DMS79 (cell line): ENCODE measurements at places on chromosomes 12 and 14.
A peak's percentile ranks its signal among the peaks of the same experiment; 100 is the strongest.

- no peak for DNase-seq
Measured at GRCh38 chr14:101363880-101364391, 197.4 kb upstream of the DIO3 start.

GRCh38 chr14:66038212-66038611 is 448.0 kb upstream of the CCDC196 start:
- DNase-seq = no peak

DNA sequence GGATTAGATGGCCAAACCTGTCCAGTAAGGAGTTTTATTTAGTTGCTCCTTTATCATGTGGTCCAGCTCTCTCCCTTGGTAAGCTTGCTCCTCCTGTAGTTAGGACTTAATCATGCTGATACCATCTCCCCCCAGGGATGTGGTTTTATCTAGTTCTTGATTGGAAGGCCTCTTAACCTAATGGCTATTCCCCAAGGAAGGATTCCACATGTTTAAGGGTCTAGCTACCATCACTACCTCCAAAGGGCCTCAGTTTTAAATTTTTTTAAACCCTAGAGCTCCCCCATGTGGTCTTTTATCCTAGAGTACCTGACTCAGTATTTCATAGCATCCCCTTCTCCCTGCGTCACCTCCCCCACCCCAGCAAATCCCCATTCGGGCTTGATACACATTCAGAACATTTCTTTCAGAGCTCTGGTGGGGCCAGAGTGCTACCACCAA is 22.5 kb downstream of the MAP3K12 start:
- DNase-seq = no peak

- DNase-seq = no peak
Measured at GRCh38 chr14:59275668-59276067, 87.2 kb downstream of the DAAM1 start.

- no peak for DNase-seq
Measured at GRCh38 chr14:76465664-76466063, 89.7 kb downstream of the ESRRB start.

- DNase-seq = no peak
Measured at GRCh38 chr14:31926652-31927347, 150.3 kb upstream of the ARHGAP5 start.

- DNase-seq = no peak
Measured at GRCh38 chr12:129619271-129619670, 284.6 kb downstream of the TMEM132D start.

- no peak for DNase-seq
Measured at GRCh38 chr12:66537876-66538275, 141.0 kb downstream of the GRIP1 start.

- no peak for DNase-seq
Measured at GRCh38 chr14:70993931-70994330, 86.7 kb downstream of the PCNX1 start.

DNA sequence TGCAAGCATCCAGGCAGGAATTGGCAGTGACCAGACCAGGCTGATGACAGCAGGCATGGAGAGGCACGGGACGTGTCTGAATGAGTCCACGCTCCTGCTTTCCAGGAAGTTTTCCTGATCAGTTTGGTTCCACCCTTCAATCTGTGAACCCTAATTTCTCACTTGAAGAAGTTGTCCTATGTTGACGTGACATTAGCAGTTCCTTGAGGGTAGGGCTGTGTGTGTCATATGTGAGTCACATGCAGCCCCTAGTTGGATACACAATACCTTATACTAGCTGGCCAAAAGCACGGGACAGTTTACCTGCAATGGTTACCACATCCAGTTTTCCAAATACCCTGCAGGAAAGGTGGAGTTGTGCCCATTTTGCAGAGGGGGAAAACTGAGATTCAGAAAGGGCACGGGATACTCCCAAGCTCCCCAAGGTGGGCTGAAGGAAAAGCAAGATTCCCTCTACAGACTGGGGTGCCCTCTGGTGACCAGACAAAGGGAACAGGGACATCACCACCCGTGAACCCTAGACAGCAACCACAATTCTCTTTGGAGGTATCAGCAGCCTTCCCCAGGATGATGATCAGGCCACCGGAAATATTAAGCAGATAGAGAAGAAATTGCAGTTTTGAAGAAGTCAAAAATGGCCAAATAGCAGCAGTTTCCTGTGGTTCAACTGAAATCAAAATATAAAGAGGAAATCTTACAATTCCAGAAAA is 194.5 kb downstream of the PHETA1 start:
- DNase-seq = no peak

- DNase-seq = no peak
Measured at GRCh38 chr12:13962699-13963098, 18.7 kb downstream of the GRIN2B start.

DNA sequence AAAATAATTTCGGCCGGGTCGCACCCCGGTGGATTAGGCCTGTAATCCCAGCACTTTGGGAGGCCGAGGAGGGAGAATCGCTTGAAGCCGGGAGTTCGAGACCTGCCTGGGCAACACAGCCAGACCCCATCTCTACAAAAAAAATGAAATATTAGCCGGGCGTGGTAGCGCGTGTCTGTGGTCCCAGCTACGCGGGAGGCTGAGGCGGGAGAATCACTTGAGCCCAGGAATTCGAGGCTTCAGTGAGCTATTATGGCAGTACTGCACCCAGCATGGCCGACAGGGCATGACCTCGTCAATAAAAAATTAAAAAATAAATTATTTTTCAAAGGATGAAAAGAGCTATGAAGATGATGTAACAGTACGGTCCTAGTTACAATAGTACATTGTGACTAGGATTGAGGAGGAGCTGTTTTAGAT is 523 bp downstream of the GTF2H3 start:
- DNase-seq = no peak

GRCh38 chr12:19988001-19988400 is 380.3 kb upstream of the PDE3A start:
- no peak for DNase-seq

- DNase-seq = no peak
Measured at GRCh38 chr12:132747896-132748295, 13.7 kb downstream of the ANKLE2 start.

GRCh38 chr12:122144885-122145284 is 29.1 kb downstream of the IL31 start:
- no peak for DNase-seq

- no peak for DNase-seq
Measured at GRCh38 chr14:45673420-45673819, 420.4 kb upstream of the MIS18BP1 start.

- DNase-seq = no peak
Measured at GRCh38 chr12:126960709-126961108, 1306.3 kb upstream of the TMEM132C start.

- no peak for DNase-seq
Measured at GRCh38 chr14:73663548-73664212, 18.9 kb downstream of the DNAL1 start.

- DNase-seq = peak; percentile 10
Measured at GRCh38 chr14:76352639-76353281, 23.2 kb upstream of the ESRRB start.

DNA sequence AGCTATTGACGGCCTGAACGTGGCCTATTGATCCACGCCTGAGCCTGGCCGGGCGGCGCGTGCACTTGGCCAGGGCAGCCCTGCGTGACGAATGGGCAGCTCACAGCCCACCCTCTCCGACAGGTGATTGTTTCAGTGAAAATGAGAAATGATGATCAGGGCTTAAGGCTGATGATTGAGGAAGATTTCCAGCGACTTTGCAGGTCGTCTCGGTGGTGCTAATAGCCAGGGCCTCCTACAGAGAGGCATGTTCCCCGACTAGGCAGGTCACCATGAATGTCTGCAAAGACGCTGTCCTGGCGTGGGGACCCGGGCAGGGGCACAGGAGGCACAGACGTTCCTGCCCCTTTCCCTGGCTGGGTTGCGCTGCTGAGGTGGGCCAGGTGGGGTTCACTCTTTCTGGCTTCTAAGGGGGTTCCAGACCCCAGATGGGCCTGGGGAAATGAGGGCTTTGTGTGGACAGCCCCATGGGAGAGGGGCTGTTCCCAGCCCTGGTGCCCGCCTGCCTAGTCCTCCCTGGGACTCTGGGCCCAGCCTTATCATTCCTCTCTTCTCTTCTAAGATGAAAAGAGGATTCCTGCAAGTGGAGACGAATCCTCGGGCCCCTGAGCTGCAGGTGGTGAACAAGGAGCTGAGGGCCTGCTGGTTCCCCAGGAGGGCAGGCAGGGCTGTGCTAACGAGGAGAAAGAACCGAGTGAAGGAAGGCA is 157.4 kb downstream of the KIF26A start:
- no peak for DNase-seq

DNA sequence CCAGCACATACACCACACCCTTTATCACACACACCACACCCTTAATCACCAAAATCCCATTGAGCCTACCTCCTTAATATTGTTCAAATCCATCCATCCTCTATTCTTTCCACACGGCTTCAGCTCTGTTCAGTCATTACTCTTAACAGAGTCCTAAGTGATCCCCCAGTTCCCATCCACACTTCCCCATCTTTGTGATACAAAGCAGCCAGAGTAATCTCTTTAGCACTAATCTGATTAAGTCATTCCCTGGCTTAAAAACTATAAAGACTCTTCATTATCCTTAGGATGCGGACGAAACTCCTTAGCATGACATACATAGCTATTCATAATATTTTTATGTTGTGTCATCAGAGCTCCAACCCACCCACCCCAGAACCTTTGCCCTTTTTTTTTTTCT is 14.7 kb upstream of the MFAP5 start:
- no peak for DNase-seq

GRCh38 chr14:23613242-23614070 is 22.7 kb upstream of the DHRS2 start:
- DNase-seq = no peak

- no peak for DNase-seq
Measured at GRCh38 chr14:31568161-31568560, 7.0 kb downstream of the NUBPL start.

DNA sequence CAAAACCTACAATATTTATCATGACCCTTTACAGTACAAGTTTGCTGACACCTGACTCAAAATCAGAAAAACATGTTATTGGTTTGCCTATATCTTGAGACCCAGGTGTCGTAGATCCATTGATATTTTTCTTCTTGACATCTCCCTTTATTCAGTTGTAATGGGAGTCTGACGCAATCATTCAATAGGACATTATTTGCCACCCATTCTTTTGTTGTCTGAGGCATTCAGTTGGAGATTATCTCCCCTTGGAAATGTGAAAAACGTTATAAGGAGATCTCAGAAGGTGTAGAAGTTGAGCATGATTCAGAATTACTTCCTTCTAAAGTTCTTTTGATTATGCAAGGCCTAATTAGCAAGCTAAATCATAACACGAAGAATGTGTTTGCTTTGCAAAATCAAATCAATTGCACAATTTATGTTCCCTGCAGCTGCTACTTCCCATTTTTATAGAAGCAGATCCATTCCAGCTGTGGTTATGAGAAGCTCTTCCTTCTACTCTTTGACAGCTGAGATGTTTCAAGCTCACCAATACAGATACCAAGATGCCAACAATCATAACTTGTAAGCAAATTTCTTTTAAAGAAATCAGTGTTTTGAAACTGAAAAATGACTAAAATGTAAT is 228.2 kb upstream of the SYT1 start:
- no peak for DNase-seq

DNA sequence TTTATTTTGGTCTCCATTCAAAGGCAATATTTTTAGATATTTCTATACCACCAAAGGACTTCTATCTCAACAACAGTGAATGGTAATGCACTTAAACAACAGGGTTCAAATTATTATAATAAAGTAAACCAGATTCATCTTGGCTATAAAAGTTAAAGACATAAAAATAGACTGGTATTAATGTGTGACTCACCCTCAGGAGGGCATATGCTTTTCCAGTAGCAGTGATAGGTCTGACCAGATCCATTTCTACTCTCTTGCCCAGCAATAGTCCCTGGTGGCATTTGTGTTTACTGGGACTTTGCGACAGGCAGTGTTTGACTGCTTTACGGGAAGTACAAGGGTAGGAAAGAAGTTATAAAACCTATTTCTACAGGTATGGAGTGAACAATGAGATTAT is 353.2 kb upstream of the ATP2B1 start:
- DNase-seq = no peak

GRCh38 chr12:108204117-108204987 is 75.3 kb downstream of the WSCD2 start:
- DNase-seq = no peak
